ENCODE measurements at places on chromosomes 1 and 21. TPM values are rescaled to one million over a fixed set of nuclear protein-coding genes. Genes with fewer than 3 reads are reported as not detected.

Gene LCE2C
- total RNA-seq, result not detected

Gene HJV
- not detected for total RNA-seq

Gene FLG2
- not detected for total RNA-seq

Gene CGN
- total RNA-seq, result 0.71 TPM

Gene SPTA1
- 0.14 TPM for total RNA-seq

Gene TRPM2
- total RNA-seq, result not detected

Gene RNF187
- total RNA-seq, result 39.4 TPM

Gene ALX3
- not detected for total RNA-seq

Gene AIRE
- under 0.01 TPM for total RNA-seq

Gene RHD
- not detected for total RNA-seq

DNA sequence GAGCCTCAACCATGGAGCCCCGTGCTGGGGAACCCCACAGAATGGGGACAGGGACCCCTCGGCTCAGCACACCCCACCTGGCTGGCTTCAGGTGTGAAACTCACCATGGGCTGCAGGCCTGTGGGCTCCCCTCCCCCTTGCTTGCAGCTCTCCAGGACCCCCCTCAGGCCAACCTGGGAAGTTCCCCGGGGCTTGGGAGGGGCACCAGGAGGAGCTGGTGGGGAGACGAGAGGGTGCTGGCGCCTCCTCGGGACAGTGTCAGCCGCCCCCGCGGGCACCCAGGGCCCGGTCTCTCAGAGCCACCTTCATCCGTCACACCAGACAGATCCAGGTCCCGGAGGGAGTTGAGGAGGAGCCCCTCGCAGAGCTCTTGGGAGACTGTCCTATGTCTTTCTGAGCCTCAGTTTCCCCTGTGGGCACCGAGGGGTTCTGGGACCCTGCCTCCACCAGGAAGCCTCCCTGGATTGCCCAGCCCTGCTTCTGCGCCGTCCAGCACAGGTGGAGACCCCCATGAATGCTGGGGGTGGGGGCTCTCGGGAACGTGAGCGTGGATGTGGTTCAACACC, 657 bp upstream of the TNFRSF18 start:
- no peak for DNase-seq

GRCh38 chr21:34526618-34527290, 14.7 kb upstream of the KCNE1 start:
- DNase-seq, result peak; percentile 99

- no peak for DNase-seq
These were observed 1760.3 kb downstream of the NCAM2 start for GRCh38 chr21:22758478-22758877.

DNA sequence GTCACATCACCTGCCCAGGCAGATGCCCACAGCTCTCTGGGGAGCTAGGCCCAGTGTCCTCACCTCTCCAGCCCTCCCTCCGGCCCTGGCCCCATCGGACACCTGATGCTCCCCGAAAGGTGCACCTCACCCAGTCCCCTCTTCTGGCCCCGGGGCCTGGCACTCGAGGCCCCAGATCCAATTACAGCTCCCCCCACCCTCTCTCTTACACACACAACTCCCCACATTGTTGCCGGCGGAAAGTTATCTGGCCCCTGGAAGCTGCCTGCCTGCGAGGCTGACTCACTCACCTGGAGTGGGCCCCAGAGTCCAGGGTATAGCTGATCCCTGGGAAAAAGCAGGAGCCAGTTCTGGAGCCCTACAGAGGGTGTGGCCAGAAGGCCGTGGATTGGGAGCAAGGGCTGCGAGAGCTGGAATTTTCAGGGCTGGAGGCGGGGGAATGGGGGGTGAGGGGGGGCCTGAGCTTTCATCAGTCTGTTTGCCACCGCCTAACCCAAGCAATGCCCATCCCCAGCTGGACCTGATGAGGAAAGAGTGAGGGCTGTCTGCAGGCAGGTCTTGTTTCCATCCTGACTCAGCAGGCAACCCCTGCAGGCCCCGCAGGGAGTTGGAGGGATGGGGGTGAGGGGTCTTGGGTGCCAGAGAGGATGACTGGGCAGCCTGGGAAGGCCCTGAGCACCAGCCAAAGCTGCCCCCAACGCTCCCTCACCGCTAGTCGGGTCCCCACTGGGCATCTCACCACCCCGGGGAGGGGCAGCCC, 948 bp downstream of the FBXO2 start:
- DNase-seq, result no peak

DNA sequence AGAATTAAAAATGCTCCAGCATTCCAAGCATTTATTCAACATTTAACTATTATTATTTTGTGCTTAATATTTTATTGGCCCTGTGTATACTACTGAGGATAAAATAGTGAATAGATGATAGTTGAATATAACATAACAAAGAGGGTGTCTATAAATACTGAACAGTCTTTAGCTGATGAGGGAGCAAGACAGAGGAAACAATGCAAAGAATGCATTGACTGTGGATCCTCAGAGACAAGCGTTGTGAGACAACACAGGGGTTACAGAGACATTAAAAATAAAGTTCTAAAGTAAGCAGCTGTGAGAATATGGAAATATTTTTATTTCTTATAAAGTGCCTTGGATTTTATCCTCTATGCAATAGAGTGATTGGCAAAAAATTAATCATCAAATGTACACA, 1133.1 kb downstream of the PLA2G4A start:
- no peak for DNase-seq

DNA sequence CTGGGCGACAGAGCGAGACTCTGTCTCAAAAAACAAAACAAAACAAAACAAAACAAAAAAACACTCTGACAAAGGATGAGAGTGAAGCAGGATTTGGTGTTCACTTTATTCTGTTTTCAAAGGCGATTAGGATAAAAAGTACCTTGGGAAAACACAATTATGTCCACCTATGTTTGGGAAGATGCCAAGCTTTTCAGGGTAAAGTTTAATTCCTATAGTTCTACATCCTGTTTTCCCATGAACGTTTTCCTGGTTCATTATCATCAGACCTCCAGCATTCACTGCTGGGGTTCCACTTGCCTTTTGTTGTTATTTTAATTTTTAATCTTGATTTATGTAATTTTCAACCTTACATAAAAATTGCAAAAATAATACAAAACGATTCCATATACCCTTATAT, 4.9 kb upstream of the NID1 start:
- no peak for DNase-seq

DNA sequence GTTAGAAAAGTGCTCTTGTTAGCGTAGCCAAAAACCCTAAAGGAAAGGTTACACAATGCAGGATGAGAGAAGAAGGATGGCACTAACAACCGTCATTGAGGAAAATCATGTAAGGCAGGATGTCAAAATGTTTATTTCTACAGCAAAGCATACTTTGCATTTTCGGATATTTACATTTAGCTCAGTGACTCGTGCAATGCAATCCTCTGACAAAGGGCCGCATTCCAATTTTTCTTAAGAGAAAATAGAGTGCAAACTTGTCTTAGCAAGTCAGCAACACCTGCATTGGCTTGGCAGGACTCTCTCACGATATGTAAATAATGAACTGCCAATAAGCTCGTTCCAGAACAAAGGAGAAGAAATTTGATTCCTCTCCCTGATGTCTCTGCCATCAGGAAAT, 33.3 kb downstream of the TIAM1 start:
- no peak for DNase-seq

- DNase-seq, result no peak
These were observed 122.7 kb downstream of the KCNN3 start for GRCh38 chr1:154747380-154747739.

DNA sequence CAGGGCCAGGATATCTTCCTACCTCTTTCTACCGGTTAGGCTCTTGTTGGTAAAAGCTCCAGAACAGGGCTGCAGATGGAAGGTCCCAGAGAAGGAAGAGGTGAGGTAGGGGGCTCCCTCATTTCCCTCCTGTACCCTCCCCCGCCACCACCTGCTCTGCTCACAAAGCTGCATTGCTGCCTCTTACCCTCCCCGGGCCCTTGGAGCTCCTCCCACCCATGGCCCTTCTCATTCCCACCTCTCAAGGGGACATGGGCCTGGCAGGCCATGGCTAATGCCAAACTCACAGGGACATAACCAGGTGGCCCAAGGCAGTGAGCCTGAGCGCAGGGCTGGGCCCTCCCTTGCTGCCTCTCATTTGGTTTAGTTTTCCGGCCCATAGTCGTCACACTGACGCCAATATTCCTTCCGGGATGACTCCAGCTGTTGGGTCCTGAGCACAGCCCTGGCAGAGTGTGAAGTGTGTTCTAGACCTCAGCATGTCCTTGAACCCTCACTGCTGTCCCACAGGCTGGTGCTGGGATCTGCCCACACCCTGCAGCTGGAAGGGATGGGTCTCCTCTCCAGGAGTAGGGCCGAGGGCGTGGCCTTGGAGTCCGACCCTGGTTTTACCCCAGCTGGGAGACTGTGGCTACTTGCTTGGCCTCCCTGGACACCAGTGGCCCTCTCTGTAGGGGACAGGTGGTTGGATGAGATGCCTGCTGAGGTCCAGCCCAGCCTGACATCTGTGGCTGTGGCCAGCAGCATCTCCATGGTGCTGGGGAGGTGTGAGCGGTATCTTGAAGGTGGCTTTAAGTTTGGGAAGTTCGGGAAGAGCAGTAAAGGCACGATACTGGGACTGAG, 104.6 kb downstream of the ARHGEF10L start:
- no peak for DNase-seq

DNA sequence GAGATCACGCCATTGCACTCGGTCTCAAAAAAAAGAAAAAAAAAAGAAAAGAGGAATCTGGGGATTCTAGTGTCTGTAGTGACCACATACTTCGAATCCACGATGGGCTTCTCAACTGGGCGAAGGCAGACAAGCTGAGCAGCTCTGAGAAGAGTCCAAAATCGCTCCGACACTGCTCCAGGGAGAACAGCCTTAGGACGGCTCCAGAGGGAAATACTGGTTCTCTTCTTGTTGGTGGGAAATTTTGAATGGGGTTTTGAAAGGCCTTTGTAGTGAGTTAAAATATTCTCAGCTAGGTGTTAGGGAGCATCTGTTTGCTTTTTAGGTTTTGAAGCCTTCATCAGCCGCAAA, 18.3 kb upstream of the HJV start:
- DNase-seq, result no peak

DNA sequence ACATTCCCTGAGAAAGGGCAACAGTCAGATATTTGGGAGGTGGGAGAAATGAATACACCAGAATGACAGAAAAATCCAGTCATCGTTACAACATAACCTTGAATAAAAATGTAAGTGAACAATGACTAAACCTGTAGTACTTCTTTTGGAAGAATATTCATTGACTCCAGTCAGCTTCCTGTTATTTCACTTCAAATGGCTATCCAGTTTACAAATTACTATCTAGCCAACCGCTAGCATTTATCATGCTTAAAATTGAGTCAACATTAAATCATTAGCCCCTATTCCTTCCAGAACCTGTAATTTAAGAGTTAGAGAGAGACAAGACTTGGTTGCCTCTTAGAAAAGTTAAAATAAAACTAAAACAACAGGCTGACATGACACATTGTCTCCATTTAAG, 33.6 kb downstream of the WLS start:
- DNase-seq, result no peak

DNA sequence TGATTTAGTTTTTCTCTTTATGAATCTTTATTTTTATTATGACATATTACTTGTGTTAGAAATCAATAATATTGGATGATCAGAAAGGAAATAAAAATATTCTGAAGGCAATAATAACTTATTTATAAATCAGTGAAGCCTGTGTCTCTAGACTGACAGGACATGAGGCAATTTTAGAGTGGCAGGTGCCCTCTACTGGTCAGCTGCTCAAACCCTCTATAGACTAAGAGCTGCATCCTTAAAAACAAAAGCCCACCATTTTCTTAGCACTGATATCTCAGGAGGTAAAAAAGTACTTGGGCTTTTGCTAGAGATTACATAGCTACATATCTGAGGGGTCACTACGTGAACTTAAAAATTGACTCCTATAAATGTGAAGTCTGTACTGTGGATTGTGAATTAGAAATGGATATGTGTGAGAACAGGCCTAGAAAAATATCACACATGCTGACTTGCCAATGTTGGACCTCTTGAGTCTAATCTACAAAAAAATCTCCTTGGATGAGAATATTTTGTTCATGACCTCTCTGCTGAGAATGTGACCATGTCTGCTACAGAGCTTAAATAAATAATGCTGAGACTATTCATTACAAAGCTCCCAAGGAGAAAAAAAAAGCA, 597.9 kb upstream of the ADAMTS5 start:
- DNase-seq, result no peak

DNA sequence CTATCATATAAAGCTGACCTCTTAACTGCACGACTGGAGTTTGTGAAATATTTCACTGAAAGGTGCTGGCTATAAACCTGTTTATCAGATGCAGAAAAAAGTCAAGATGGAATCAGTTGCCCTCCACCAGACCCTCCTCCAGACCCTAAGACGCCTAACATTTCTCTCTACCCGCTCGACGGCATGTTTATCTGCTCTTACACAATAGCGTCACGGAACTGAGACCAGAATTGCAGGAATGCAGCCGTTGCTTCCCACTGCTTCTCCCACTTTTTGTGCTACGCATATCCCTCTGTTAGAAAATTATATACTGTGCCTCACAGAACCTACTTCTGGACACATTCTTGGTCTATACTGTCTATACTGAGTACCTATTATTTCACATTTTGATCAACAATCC, 28.2 kb upstream of the FAM131C start:
- no peak for DNase-seq

DNA sequence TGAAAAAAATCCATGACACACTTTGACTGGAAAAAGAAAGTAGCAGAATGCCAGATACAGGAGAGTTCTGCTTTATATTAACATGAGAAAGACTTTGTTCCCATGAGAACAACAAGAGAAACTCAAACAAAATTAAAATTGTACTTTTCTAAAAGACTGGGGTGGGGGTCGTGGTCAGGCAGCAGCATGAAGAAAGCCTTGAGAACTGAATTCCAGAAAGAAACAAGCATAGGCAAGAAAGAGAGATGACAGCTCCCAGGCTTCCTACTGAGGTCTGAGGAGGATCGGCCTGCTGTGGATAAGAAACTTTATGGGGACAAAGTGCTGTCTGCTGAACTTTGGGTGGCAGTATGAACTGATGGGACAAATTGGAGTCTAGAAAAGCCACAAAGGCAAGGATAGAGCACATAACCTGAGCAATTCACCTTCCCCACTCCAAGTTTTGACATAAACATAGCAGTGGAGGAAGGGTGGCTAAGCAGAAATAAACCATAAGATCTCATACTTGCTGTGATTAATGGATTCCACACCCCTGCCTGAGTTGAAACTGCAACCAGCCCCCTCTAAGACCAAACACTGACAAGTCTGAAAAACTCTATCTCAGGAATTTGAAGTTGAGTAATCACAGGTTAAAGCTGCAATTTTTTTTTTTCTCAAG, 43.7 kb downstream of the COL6A1 start:
- DNase-seq, result no peak
